Fibroblast of skin of left biceps (primary cell): ENCODE measurements at places on chromosomes 7 and 10.

DNA sequence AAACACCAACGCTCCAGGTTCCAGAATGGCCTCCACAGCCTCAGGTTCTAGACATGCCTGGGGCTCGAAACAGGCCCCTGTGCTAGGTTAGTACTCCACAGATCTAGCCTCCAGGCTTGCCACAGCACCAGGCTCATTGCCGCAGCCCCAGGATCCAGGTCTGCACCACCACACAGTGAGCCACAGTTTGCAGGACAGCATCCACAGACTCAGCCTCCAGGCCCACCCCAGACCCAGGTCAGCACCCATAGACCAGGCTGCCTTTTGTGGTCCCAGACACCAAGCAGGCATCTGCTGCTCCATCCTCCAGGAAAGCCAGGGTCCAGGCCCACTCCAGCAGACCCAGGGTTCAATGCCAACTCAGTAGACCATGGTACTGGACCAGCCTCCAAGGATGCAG, 132.3 kb upstream of the VSTM2A start:
- DNase-seq: no peak

DNA sequence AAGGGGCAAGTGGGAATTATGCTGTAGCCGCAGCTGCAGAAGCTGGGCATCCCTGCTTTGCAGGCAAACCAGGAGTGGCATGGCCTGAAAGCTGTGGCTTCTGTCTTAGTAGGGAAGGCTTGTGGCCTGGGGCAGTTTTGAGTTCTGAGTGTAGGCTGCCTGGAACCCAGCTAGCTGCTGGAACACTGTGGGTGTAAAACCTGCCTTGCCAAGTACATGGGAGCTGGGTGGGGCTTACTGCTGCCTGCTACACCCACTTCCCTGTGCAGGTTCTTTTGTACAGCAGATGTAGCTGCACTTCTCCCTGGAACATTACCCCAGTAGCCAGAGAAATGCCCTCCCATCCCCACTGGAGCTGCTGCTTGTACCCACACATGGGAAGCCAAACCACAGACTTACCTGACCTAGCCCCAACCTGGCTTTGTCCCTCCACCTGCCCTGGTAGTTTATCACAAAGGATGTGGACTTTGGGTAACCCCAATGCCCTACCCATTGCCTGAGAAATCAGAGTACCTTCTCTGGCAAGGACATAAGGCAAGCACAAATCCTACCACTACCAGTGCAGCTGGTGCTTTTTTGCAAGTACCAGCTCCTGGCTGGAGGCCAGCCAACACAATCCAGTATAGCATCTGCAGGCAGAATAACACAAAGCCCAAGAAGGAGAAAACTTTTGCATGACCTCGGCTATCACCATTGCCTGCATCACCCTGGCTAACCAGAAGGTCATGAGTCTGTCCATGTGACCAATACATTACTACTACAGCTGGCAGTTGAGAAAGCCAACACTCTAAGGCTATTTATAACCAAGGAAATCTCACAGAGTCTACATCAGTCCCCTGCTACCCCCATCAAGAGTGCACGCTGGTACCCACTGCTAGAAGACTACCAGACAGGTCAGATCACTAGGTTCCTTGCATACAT, 26.5 kb upstream of the PPP1R3A start:
- DNase-seq: no peak

GRCh38 chr10:35063837-35064454, 26.2 kb downstream of the CUL2 start:
- DNase-seq: no peak

DNA sequence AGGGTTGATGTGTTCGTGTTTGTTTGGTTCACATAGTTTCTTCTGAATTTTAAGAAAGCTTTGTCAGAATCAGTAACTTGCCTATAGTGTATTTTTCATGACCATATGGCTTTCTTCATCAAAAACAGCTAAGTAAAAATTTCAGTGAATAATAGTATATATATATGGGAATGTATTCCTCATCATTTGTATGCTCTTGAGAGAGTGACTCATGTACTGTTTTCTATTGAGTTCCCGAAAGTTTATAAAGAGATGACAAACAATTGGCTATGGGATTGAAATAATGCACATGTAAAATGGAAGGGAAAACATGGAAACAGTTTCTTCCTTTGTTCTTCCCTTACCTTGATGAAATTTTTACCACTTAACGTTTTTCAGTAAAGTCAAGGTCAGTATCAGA, 56.4 kb downstream of the KAT6B start:
- no peak for DNase-seq

- DNase-seq: no peak
Measured at GRCh38 chr10:121138112-121138860, 287.1 kb downstream of the WDR11 start.

GRCh38 chr7:128066858-128067257, 35.6 kb upstream of the LRRC4 start:
- no peak for DNase-seq

- DNase-seq: no peak
Measured at GRCh38 chr7:5564894-5565293, 141.3 kb upstream of the TNRC18 start.

DNA sequence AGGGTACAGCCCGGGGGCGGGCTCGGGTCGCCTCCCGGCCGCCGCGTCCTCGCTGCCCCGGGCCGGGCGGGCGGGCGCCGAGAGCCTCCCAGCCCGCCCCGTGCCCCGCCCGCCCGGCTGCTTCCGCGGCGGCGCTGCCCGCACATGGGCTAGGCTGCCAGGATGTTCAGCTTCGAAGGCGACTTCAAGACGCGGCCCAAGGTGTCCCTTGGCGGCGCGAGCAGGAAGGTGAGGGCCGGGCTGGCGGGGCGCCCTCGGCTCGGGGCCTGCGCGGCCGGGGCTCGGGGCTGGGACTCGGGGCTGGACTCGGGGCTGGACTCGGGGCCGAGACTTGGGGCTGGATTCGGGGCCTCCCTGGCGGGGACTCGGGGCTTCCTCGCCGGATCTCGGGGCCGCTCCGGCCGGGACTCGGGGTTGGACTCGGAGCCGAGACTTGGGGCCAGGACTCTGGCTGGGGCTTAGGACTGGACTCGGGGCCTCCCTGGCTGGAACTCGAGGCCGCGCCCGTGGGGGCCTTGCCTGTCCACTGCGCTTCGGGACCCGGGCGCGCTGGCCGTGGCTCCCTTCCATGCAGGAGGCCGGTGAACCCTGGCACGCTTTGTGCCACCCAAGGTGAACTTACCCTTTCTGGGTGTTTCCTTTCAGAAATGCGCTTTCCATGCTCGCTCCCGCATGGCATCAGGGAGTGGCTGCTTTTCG, 534 bp downstream of the UBE3C start:
- DNase-seq: no peak

DNA sequence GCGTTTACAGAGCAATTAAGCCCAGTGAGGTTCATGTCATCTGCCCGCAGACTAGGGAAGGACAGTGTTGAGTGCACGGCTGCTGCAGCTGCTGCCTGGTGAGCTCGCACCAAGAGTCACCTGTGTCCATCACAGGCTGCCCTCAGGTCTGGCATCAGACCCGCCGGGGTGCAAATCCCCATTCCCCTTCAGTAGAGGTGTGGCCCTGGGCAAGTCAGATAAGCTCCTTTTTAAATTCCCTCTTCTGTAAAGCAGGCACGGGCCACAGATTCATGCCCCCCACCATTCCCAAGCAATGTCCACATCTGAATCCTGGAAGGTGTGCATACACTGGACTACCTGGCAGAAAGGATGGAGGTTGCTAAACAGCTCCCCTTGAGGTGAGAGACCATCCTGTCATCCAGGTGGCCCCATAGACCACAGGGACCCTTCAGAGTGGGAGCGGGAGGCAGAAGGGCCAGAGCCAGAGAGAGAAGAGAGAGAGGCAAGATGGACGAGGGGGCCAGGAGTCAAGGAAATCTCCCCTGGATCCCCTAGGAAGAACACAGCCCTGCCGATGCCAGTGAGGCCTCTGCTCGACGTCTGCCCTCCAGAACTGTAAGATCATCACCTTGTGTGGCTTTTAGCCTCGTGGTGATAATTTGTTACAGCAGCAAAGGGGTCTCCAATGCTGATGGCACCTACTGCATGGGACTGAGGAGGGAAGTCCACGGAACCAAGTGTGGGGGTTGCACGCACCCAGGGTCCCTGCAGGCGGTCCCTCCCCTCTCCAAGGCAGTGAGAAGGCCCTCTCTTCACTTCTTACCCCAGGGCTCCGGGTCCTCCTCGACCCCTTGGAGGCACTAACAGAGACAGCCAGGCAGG, 168.8 kb downstream of the TCERG1L start:
- no peak for DNase-seq

- DNase-seq: no peak
Measured at GRCh38 chr7:140923358-140924006, 1.2 kb downstream of the BRAF start.

GRCh38 chr7:142455392-142455791, 197.5 kb upstream of the PRSS58 start:
- no peak for DNase-seq

DNA sequence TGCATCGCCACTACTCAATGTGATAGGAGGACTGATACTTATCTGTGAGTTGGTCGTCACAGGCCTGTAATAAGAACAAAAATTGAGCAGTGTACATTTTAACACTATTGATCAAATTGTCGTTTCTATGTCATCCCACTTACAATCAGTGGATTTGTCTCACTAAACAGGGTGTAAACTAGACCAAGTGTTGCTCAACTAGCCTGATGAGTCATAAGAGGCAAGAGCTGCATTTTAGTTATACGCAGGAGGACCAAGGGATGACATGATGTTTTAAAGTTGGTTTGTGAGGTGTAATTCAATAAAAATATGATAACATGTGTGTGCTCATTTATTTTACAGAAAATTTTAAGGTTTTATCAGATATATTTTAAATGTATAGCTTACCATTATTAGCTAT, 1239.2 kb downstream of the REEP3 start:
- DNase-seq: no peak

DNA sequence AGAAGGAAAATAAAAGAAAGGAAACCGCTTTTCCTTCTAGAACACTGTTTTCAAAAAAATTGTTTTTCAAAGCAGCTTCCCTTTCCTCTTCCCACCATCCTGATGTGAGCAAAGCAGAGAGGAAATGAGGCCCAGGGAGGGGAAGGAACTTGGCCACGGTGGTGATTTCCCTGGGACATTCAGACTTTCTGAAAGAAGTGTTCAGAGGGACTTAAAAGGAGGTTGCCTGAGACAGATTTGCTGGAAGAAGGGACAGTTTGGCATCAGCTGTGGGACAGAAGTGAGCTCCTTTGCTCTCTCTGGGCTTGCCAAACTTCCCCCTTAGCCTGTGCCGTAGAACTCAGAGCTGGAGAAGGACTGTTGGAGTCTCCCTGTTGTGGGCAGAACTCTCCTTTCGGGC, 30.3 kb downstream of the ADCYAP1R1 start:
- DNase-seq: no peak

GRCh38 chr7:38069052-38069451, 109.0 kb upstream of the STARD3NL start:
- DNase-seq: no peak
